ENCODE measurements at places on chromosomes 11 and 22. TPM values are rescaled to one million over a fixed set of nuclear protein-coding genes. Genes with fewer than 3 reads are reported as not detected.

The MPZL3 gene
- 0.44 TPM for polyA plus RNA-seq

- DNase-seq: peak; percentile 56
These were observed 49.9 kb upstream of the CDON start for GRCh38 chr11:126112547-126112946.

The ARHGAP8 gene
- not detected for polyA plus RNA-seq

The PANX3 gene
- polyA plus RNA-seq: not detected

The KDM4E gene
- polyA plus RNA-seq: not detected

DNA sequence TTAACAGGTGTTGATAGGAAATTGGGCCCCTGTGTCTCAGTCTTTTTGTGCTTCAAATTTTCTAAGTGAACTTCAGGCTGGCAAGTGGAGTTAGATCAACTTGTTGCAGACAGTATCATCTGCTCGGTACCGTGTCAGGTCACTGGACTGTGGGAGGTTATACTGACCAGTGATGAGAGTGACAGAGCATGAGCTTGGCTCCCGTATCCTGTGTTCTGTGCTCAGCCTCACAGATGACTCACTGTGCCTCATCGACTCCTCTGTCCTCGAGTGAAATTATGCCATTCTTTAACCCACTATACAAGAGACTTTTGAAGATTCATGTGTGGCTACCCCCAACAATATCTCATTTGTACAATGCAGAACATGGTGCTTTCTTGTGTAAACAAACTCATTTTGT lies 7.9 kb downstream of the GRAP2 start:
- DNase-seq: peak; percentile 17

Data from fibroblast of lung (primary cell).